GM12864 (cell line): ENCODE measurements at places on chromosomes 13 and 19.

DNA sequence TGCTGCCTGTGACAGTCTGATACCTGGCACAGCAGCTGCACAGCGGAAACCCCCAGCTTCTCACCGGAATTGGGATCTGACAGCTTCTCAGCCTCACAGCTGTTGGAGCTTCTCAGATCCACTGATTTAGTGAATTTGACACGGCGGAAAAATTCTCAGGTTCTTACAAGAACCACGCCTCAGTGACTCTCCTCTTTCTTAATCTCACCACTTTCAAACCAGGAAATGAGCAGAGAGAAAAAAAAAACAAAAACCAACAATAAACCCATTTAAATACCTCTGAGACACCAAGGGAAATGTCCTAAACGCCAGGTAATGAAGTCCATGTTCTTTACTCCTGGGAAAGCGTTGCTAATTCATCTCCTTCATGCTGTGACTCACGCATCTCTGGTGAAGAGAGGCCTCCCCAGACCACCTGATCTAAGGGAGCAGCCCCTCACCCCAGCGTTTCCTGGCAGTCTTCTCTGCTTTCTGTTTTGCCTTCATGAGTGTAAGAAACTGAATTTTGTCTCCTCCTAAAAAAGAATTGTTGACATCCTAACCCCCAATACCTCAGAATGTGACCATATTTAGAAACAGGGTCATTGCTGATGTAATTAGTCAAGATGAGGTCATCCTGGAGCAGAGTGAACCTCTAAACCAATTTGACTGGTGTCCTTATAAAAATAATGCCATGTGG is 15.9 kb upstream of the IZUMO2 start:
- DNase-seq: no peak

- no peak for DNase-seq
These were observed 395.8 kb upstream of the MIR17HG start for GRCh38 chr13:90951663-90952062.

DNA sequence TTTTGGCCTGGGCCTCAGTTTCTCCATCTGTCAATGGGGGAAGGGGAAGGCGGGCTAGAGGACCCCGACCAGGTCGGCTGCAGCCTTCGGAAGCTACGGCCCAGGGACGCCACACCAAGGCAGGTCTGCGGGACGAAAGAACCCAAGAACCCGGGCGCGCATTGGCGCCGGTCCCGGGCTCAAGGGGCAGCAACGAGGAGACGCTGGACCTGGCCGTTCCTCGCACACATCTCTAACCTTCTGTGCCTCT is 739 bp upstream of the ILF3 start:
- no peak for DNase-seq

DNA sequence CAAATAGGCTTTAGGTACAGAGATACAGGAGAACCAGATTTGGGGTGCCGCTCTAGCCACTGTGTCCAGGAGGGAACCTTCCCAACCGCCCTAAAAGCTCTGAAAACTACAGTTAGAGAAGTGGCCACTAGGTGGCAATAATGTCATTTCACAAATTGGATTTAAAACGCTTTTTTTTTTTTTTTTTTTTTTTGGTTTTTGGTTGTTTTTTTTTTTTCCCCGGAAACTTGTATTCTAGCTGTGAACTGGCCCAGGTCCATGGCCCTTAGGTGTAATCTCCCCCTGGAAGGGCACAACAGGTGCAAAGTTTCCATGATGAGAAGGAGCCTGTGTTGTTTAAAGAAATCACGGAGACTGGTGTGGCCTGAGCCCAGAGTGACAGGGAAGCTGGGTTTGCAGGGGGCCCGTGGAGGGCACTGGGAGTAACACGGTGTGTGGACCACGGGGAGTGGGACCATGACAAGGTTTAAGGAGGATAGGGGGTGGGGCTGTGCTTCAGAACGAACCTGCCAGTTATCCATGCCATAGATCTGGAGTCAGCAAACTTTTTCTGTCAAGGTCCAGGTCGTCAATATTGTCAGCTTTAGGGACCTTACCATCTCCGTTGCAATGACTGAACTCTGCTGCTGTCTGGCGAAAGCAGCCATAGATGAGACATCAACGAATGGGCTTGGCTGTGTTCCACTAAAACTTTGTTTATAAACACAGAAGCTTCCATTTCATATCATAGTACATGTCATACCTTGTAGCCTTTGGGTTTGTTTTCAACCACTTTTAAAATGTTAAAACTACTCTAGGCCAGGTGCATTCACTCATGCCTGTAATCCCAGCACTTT is 10.1 kb downstream of the OR1I1 start:
- DNase-seq: peak; percentile 55

- no peak for DNase-seq
These were observed 49.6 kb upstream of the OLFM4 start for GRCh38 chr13:52978989-52979388.

- no peak for DNase-seq
These were observed 1.3 kb downstream of the HSD11B1L start for GRCh38 chr19:5682107-5682482.

DNA sequence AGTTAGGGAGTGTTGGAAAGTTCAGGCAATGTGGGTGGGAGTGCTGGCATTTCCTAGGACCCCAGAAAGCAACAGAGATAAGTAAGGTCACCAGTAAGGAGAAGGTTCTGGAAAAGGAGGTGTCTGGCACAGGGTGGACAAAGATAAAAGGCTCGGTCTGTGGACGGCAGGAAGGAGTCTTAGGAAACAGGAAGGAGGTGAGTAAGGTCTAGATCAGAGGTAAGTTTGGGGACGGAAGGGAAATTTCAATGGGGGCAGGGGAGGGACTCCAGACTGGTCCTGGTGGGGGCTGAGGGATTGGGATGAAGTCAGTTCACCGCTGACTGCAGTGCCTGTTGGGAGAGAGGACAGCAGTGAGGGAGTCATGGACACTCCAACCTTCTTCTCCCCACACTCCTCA is 7.8 kb upstream of the OPA3 start:
- DNase-seq: no peak

GRCh38 chr19:2032296-2032941 is 16.9 kb upstream of the BTBD2 start:
- DNase-seq: no peak

- DNase-seq: no peak
These were observed 12.8 kb upstream of the PRKD2 start for GRCh38 chr19:46729696-46730095.
